Activated T-cell treated with anti-CD3 and anti-CD28 coated beads, Interleukin-2, amount 50 U/mL, for 24 hours (primary cell): ENCODE measurements at places on chromosomes 7 and 10.

DNA sequence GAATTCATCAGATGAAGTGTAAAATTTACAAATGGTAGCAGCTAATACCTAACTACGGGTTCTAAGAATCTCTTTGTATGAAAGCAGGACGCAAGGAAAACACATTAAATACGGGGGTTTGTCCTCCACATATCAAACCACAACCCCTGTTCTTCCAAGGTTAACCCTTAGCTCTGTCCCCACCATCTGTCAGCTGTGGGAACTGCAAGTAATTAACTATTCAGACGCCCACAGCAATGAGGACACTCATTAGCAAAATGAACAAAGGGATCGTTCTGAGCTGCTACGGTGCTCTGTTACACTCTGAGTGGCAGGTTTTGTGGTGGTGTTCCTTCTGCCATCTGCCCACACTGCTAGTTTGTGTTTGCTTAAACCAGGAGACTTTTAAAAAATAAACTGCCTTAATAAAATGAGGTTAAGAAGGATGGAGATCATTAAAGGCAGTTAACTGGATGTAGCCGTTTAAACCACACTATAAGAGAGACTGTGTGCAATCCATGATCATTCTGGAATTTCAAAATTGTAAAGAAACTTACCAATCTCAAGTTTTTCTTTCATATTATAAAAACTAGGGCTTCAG, 51.4 kb downstream of the C10orf67 start:
- H3K36me3 ChIP-seq: no peaks in the 10 kb centered on the region
- peaks cover 30% of the 10 kb centered on the region for H3K27me3 ChIP-seq
- H3K27ac ChIP-seq: no peak overlapping the region
- H3K4me1 ChIP-seq: peaks cover 2% of the 10 kb centered on the region
- H3K4me3 ChIP-seq: no peak overlapping the region
- DNase-seq: no peak

DNA sequence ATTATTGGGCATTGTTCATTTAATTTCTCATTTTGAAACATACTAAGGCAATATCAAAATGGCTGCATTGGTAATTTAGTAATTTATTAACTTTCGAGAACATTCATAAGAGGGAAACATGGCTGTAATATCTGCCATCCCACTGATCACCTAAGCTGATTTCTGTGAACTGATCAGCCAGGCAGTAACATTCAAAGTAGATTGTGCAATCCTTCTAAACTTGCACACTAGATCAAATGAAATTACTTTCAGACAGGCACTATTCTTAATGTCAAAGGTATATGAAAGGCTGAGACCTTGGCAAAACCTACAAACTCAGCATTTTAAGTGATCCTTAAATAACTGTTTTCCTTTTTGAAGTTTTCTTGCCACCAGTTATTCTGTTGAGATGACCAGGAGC, 290.7 kb downstream of the CACNA2D1 start:
- H3K4me1 ChIP-seq: no peaks in the 10 kb centered on the region
- DNase-seq: no peak
- no peak overlapping the region for H3K4me3 ChIP-seq
- H3K27me3 ChIP-seq: no peaks in the 10 kb centered on the region
- no peaks in the 10 kb centered on the region for H3K36me3 ChIP-seq

- no peaks in the 10 kb centered on the region for H3K27me3 ChIP-seq
- H3K4me1 ChIP-seq: peaks cover 81% of the 10 kb centered on the region
- no peak overlapping the region for H3K4me3 ChIP-seq
Measured at GRCh38 chr7:158805937-158806336, 23.4 kb downstream of the ESYT2 start.

DNA sequence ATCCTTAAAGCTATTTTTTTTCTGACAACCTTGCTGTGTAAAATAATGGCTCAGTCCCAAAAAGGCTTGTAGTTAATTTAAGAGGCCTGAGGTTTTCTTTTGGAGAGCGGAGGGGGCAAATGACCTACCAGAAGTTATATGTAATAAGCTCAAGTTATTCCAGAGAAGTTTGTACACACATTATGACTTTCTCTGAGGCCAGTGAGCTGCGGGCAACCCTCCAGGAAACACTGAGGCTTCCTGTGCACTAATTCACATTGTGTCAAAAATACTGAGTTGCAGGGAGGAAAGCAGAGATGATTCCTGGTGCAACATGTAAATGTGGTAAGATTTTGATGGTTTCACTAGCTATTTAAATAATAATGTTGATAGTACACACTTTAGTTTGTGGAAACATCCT, 188.6 kb downstream of the DIP2C start:
- H3K4me1 ChIP-seq: peaks cover 24% of the 10 kb centered on the region
- no peak overlapping the region for H3K27ac ChIP-seq
- H3K27me3 ChIP-seq: peaks cover 8% of the 10 kb centered on the region
- H3K4me3 ChIP-seq: no peak overlapping the region

DNA sequence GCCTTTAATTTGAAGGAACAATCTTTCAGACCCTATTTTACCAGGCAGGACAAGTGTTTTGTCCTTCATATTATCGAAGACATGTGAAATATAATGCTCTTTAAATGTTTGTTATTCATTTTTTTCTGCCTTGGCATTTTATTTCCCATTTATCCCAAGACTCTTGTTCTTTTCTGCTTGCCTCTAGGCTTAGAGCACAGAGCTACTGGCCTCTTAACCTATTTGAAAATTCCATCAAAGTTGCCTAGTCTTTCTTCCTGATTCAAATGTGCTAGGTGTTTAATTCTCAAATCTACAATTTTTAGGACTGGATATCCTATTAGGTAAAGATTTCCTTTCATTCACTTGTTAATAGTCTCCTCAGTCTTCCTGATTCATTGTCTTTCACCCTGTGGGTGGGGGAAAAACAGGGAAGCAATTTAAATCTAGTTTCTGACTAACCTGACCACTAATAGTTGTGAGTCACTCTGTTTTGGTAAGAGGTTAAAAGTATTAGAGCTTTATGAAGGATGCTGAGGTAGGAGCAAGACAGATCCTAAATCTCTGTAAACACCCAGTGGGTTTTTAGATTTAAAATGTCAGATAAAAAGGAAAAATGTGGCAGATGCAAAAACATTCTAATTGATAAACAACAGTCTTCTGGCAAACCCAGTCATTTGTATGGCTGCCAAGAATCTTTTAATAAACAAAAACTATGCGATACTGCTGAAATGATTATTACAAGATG, 1.5 kb downstream of the LIPK start:
- H3K4me3 ChIP-seq: no peak overlapping the region
- no peak for DNase-seq

DNA sequence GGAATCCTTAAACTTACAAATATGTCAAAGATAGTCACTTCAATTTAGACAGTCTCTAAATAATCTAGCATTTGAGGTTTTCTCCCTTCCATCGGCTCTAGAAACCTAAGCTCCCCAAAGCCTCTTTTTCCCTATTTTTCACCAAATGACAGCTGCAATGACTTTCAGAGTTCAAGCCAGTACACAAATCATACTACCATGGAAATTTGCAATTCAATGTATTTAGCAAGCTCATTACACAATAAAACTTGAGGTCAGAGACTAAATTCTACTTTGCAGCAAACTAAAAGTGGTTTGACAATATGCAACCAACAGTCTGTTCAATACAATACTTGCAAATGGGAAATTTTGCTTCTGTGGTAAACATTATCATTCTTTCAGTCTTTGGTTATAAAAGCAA, 80.3 kb downstream of the SKIDA1 start:
- H3K27ac ChIP-seq: no peak overlapping the region
- peaks cover 2% of the 10 kb centered on the region for H3K27me3 ChIP-seq

DNA sequence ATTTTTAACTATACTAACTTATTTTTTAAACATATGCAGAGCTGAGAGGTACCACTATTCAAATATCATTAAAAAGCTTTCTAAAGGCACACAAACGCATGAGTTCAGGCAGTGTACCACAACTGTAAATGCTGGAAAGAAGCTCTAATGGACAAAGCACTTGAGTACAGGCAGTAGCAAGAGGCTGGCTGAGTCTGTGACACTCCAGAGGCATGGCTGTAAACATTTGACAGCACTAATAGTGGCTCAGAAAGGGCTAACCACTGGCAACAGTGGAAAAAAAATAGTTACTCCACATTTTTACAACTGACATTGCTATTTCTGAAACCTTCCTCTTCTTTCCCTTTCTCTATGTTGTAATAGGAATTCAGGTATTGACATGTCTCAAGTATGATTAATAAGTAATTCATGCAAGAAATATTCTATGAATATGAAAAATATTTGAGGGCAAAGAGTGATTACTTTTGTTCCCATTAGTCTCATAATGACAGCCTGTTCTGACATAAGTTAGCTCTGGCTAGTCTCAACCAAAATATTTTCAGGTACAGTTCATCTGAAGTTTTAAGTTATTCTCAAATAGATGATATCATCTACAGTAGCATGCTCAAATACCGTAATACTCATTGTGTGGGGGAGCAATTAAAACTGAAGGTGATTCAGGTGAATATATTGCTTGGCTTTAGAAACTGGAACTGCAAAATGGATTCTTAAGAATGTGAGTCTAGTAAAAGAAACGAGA, 324.0 kb upstream of the POT1 start:
- no peak overlapping the region for H3K27ac ChIP-seq
- no peaks in the 10 kb centered on the region for H3K4me1 ChIP-seq
- no peaks in the 10 kb centered on the region for H3K36me3 ChIP-seq

GRCh38 chr10:101818872-101819633, 809 bp upstream of the OGA start:
- peak overlapping the region; percentile 97 for H3K27ac ChIP-seq
- no peak for DNase-seq
- no peaks in the 10 kb centered on the region for H3K27me3 ChIP-seq
- H3K4me1 ChIP-seq: peaks cover 44% of the 10 kb centered on the region
- H3K36me3 ChIP-seq: peaks cover 38% of the 10 kb centered on the region

DNA sequence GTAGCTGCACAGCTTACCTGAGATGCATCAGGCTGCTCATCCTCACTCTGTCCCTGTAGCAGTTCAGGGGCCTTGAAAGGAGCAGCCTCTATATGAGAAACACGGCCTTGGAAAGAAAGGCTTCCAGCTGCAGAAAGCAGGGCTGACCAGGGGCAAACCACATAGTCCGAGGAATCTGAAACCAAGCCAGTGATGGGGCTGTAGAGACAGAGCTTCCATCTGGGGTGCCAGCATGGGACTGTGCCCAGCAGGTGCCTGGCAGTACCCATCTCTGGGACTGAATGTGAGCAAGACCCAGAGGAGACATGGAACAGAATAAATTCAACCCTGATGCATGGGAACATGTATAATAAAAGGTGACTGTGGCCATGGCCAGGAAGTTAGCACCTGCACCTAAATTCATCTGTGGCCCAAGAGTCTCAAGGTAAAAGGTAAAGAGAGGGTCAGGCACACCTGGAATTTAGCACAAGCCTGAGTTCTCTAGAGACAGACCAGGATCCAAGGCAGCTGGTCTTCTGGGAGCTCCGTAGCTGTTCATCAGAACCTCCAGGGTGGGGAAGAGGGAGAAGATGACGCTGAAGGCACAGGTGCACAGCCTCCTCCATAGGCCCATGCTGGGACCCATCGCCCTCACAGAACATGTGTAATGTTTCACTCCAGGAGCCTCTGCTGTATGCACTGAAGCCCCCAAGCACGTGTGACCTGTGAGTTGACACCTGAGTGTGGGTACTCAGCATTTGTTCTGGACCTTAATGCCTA, 25.3 kb downstream of the FRMPD2 start:
- no peaks in the 10 kb centered on the region for H3K4me1 ChIP-seq
- no peaks in the 10 kb centered on the region for H3K27me3 ChIP-seq
- DNase-seq: no peak
- no peak overlapping the region for H3K4me3 ChIP-seq
- H3K36me3 ChIP-seq: no peaks in the 10 kb centered on the region

GRCh38 chr10:126126866-126127265, 230.5 kb downstream of the FANK1 start:
- H3K27me3 ChIP-seq: no peaks in the 10 kb centered on the region
- DNase-seq: no peak
- H3K27ac ChIP-seq: no peak overlapping the region
- H3K4me1 ChIP-seq: no peaks in the 10 kb centered on the region
- no peak overlapping the region for H3K4me3 ChIP-seq

DNA sequence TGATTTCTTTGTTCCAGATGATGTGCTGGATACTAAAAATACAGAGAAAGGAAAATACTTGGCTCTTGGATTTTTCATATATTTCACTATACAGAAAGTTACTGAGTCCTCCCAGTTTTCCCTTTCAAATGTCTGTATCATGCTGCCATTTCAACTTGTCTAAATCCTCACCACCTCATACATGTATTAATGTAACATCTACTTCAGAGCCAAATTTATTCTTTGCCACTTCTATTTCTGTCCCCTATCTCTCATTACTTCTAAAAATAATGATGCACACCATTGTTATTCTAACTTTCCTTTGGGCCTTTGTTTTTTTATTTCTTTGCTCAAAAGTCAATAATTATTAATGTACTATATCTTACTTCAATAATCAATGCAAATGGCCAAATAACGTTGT, 312.2 kb downstream of the MAGI2 start:
- no peaks in the 10 kb centered on the region for H3K27me3 ChIP-seq
- no peak overlapping the region for H3K4me3 ChIP-seq
- H3K4me1 ChIP-seq: no peaks in the 10 kb centered on the region
- DNase-seq: no peak
- no peaks in the 10 kb centered on the region for H3K36me3 ChIP-seq

DNA sequence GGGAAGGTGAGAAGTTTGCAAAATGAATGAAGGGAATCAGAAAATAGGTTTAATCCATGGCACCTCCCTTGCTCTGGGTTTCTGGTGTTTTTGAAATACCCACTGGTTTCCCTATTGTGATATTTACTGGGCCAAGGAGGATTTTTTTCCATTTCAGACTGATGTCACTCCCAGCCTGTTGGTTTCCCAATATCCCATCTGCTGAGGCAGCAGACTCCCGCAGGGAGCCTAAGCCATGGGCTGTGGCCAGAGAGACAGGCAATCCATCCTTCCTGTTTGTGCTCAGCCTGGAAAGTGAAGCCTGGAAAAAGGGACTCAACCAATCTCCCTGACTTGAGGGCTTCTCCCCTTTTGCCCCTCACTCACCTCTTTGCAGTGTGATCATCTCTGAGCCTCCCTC, 22.8 kb downstream of the FAM107B start:
- H3K36me3 ChIP-seq: no peaks in the 10 kb centered on the region
- no peak overlapping the region for H3K27ac ChIP-seq
- DNase-seq: no peak
- no peaks in the 10 kb centered on the region for H3K4me1 ChIP-seq
- no peaks in the 10 kb centered on the region for H3K27me3 ChIP-seq

- no peaks in the 10 kb centered on the region for H3K36me3 ChIP-seq
- DNase-seq: no peak
- no peak overlapping the region for H3K4me3 ChIP-seq
- peaks cover 11% of the 10 kb centered on the region for H3K27me3 ChIP-seq
Measured at GRCh38 chr10:125201791-125202622, 41.6 kb upstream of the CTBP2 start.

DNA sequence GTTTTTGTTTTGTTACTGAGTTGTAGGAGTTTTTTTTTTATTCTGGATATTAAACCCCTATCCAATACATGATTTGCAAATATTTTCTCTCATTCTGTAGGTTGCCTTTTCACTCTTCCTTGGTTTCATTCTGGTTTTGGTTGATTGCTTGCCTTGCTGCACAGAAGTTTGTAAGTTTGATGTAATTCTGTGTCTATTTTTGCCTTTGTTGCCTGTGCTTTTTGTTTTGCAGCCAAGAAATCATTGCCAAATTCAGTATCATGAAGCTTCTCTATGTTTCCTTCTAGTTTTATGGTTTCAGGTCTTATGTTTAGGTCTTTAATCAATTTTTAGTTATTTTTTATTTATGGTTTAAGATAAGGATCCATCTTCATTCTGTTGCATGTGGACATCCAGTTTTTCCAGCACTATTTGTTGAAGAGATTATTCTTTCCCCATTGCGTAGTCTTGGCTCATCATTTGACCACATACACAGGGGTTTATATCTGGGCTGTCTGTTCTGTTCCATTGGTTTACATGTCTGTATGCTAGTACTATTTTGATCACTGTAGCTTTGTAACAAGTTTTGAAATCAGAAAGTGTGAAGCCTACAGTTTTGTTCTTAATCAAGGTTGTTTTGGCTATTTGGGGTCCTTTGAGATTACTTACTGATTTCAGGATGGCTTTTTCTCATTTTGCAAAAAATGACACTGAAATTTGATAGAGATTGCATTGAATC, 26.4 kb downstream of the BMPR1A start:
- H3K4me1 ChIP-seq: peaks cover 9% of the 10 kb centered on the region
- DNase-seq: no peak
